ENCODE measurements at places on chromosomes 7 and 10.

- DNase-seq = no peak
Measured at GRCh38 chr10:124286621-124287020, 132.1 kb downstream of the OAT start.

- H3K4me3 ChIP-seq = no peak overlapping the region
- no peak for DNase-seq
- H3K27me3 ChIP-seq = no peaks in the 10 kb centered on the region
- no peak overlapping the region for H3K27ac ChIP-seq
- no peaks in the 10 kb centered on the region for H3K4me1 ChIP-seq
- H3K36me3 ChIP-seq = no peaks in the 10 kb centered on the region
Measured at GRCh38 chr7:3370068-3370830, 69.2 kb downstream of the SDK1 start.

GRCh38 chr7:76260171-76260703, 42.2 kb upstream of the HSPB1 start:
- peaks cover 29% of the 10 kb centered on the region for H3K27me3 ChIP-seq
- H3K36me3 ChIP-seq = no peaks in the 10 kb centered on the region
- H3K27ac ChIP-seq = no peak overlapping the region

GRCh38 chr7:137916980-137917645, 70.3 kb upstream of the DGKI start:
- H3K36me3 ChIP-seq = 0 out of 2 replicates have a peak, but pooled peaks cover 6% of the 10 kb centered on the region
- H3K4me1 ChIP-seq = no peaks in the 10 kb centered on the region
- no peak overlapping the region for H3K4me3 ChIP-seq
- no peak for DNase-seq

- H3K4me1 ChIP-seq = no peaks in the 10 kb centered on the region
- no peak for DNase-seq
- no peaks in the 10 kb centered on the region for H3K36me3 ChIP-seq
- H3K4me3 ChIP-seq = no peak overlapping the region
- no peak overlapping the region for H3K27ac ChIP-seq
Measured at GRCh38 chr10:97596101-97597082, 6.9 kb downstream of the C10orf62 start.

DNA sequence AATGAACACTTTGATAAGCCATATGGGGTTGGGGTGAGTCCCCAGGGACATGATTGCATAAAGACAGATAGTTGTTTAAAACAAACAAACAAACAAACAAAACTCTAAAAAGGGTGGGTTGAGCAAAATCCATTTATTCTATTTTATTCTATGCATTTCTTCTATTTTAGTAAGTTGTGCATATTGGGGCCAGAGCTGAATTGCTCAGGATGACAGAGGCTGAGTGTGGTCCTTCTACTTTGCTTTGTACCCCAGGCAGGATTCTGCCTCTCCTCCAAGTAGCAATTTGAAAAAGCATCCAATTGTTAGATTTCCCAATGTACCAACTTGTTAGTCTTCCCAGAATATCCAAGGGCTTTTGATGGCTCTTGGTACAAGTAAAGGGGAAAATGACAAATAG, 29.2 kb upstream of the XPNPEP1 start:
- H3K27ac ChIP-seq = no peak overlapping the region
- no peak overlapping the region for H3K4me3 ChIP-seq
- no peaks in the 10 kb centered on the region for H3K36me3 ChIP-seq
- DNase-seq = no peak
- H3K27me3 ChIP-seq = no peaks in the 10 kb centered on the region

DNA sequence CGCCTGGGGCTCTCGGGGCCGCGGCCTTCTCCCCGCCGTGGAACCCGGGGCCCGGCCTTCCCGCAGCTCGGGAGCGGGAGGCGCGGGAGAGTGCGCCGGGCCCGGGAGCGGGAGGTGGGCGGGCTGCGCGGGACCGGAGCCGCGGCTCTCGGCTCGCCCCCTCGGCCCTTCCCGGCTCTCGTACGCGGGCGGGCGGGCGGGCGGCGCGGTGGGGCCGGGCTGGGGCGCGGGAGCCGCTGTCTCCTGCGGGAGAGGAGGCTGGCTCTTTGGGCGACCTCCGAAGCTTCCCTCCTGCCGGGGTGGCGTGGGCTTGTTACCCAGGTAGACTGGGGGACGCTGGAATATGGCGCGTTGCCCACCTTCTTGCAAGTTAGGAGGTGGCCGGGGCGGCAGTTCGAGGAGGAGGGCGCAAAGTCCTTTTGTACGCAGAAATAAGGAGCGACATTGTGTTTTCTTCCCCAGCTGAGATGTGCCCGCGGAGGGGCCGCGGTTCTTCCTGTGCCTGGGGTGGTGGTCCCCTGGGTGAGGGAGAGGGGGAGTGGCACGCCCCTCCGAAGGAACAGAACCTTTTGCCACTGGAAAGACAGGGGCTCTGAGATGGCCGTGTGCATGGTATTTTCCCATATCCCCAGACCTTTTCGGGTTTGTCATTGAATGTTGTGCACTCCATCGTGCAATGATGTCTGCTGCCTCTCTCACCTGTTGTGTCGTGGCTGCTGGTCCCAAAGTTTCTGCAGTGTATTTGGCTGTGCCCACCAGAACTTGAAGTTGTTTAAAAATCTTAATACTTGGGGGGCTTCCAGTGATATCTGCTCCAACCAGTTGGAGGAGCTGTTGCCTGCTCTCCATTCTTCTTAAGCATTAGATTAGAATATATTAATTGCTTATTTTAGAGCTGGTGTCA, 844 bp downstream of the NRF1 start:
- no peaks in the 10 kb centered on the region for H3K27me3 ChIP-seq
- peak overlapping the region; percentile 60 for H3K27ac ChIP-seq
- no peaks in the 10 kb centered on the region for H3K36me3 ChIP-seq
- DNase-seq = peak; percentile 59
- peaks cover 17% of the 10 kb centered on the region for H3K4me1 ChIP-seq

DNA sequence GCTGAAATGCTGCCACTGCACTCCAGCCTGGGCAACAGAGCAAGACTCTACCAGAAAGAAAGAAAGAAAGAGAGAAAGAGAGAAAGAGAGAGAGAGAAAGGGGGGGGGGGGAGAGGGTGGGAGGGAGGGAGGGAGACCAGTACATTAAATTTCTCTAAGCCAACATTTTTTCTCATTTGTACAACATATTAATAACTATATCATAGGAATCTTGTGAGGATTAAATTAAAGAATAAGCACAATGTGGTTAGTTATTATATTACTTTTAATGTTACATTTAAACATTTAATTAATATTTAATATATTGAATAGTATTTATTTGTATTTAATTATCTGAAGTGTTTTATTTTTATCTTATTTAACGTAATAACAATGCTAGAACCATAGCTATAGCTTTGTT, 53.1 kb downstream of the PLXDC2 start:
- no peak for DNase-seq
- H3K36me3 ChIP-seq = no peaks in the 10 kb centered on the region
- no peaks in the 10 kb centered on the region for H3K4me1 ChIP-seq
- no peak overlapping the region for H3K4me3 ChIP-seq
- no peak overlapping the region for H3K27ac ChIP-seq

- H3K4me3 ChIP-seq = no peak overlapping the region
- H3K27me3 ChIP-seq = no peaks in the 10 kb centered on the region
- no peak overlapping the region for H3K27ac ChIP-seq
- no peaks in the 10 kb centered on the region for H3K4me1 ChIP-seq
- no peaks in the 10 kb centered on the region for H3K36me3 ChIP-seq
Measured at GRCh38 chr10:105104297-105104696, 463.2 kb downstream of the SORCS3 start.

- DNase-seq = no peak
- no peaks in the 10 kb centered on the region for H3K4me1 ChIP-seq
- H3K27ac ChIP-seq = no peak overlapping the region
- no peaks in the 10 kb centered on the region for H3K36me3 ChIP-seq
- no peak overlapping the region for H3K4me3 ChIP-seq
Measured at GRCh38 chr7:113705439-113705838, 213.4 kb downstream of the PPP1R3A start.

DNA sequence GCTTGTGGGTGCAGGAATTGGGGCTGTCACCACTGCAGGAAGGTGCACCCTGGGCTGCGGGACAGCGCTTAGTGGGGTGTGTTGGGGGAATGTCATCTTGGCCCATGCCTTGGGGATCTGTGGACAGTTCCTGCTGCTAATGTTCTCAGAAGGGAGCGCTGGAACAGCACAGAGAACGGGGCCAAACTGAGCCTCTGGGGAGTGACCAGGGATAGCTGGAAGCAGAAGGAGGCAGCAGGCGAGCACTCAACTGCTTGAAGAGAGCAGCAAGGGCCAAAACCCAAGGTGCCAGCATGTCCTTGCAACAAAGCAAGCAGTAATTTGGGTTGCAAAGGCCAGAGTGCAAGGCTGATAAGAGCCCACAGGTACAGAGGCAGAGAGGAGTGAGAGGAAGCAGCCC, 31.3 kb upstream of the WDFY4 start:
- no peaks in the 10 kb centered on the region for H3K36me3 ChIP-seq
- no peak for DNase-seq
- no peak overlapping the region for H3K27ac ChIP-seq
- H3K27me3 ChIP-seq = peaks cover 5% of the 10 kb centered on the region

DNA sequence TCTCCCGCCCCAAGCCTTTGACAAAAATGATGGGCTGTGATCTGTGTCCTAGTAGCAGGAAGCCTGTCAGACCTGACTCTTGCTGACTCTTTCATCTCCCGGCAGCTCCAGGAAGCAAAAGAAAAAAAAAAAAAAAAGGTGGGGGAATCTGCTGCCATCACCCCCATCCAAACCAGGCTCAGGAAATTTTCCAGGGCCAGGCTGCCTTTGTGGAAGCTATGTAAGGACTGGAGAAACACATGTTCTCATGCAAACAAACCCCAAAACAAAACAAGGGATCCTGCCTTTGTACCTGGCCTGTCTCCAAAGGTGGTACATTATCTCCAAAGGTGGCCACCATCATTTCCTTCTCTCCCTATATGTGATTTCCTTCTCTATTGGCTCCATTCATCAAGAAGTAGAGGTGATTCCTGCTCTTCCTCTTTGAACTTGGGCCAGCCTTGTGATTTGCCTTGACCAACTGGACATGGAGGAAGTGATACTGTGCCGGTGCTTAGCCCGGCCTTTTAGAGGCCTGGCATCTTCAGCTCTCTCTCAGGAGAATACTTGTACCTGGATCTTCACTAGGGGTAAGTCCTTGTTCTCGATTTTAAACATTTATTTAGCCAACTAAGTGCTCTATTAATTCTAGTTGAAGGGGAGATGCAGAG, 192.2 kb upstream of the SVIL start:
- no peaks in the 10 kb centered on the region for H3K4me1 ChIP-seq
- no peaks in the 10 kb centered on the region for H3K36me3 ChIP-seq
- DNase-seq = no peak
- H3K4me3 ChIP-seq = no peak overlapping the region

DNA sequence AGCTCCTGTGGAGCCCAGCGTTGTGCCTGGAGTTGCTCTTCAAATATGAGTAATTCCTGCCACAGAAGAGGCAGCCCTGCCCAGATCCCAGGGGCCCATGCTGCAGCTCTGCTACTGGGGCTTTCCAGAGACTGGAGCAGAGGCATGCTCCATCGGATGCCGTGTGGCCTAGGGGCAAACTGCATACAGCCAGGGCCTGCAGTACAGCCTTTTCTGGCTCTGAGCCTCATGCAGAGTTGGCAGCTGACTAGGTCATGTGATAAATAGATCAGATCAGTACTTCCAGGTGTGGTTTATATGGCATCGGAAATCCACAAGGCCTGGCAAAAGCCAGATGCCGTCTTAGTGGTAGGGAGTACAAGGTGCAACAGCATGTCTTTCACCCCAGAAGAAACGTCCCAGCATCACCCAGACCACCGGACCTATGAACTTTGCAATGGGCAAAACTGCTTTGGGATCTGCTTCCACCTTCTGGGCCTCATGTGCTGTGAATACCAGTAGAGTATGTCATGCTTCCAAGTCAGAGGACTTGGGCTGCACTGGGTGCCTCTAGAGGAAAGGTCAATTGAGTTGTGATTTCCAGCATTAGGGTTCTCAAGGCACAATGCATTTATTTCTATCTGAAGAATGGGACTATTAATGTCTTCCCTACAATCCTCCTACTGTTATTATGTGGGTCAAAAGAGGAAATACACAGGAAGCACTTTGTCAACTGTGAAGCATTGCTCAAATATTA, 250.7 kb upstream of the ZNF32 start:
- no peaks in the 10 kb centered on the region for H3K36me3 ChIP-seq
- H3K4me3 ChIP-seq = no peak overlapping the region
- no peak overlapping the region for H3K27ac ChIP-seq
- H3K27me3 ChIP-seq = no peaks in the 10 kb centered on the region

GRCh38 chr7:55140221-55140940, 121.6 kb downstream of the EGFR start:
- H3K27ac ChIP-seq = no peak overlapping the region
- DNase-seq = no peak
- H3K27me3 ChIP-seq = no peaks in the 10 kb centered on the region
- H3K36me3 ChIP-seq = no peaks in the 10 kb centered on the region
- no peak overlapping the region for H3K4me3 ChIP-seq

DNA sequence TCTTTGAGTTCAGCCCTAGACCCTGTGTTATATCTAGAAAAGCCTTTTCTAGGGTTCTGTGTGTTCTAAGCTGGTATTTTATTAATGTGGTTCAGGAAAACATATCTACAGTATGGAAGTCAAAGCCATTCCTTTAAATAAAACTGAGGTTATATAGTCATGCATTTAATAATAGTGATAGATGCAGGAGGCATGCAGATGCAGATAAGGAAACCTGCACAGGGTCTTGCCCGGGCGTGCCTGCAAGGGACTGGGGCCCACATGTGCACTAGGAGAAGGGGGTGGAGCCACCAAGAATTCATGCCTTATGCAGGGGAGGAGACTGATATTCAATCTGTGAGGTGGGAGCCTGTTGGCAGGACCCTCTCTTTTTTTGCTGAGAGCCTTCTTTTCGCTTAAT, 171.5 kb downstream of the PRPF18 start:
- no peaks in the 10 kb centered on the region for H3K36me3 ChIP-seq
- no peak overlapping the region for H3K27ac ChIP-seq
- no peaks in the 10 kb centered on the region for H3K27me3 ChIP-seq

- no peaks in the 10 kb centered on the region for H3K4me1 ChIP-seq
- no peak overlapping the region for H3K27ac ChIP-seq
- H3K27me3 ChIP-seq = no peaks in the 10 kb centered on the region
Measured at GRCh38 chr7:100065452-100066186, 15.9 kb downstream of the ZNF3 start.

DNA sequence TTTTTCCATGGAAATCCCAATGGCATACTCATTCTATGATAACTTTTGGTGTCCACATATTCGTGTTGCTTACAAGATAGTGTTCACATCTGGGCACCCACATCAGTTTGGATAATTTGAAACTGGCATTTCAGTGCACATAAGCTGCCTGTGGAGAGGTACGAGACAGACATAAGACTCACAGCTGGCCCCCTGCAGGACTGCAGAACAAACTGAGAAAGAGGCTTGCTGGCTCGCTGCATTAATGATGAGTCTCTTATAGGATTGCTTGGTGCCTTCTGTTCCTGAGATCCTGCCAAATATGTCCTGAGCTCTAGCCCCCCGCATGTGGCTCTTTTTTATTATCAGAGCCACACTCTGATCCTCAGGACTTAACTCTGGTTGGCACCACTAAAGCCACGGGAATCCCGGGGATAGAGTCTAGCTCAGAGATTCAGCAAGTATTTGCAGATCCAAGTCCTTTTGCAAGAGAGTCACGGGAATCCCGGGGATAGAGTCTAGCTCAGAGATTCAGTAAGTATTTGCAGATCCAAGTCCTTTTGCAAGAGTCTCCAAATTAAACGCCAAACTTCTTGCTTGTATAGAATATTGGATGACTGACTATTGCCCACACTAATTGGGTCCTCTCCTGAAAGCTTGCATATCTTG, 34.0 kb upstream of the JCAD start:
- H3K27me3 ChIP-seq = no peaks in the 10 kb centered on the region
- no peak overlapping the region for H3K27ac ChIP-seq
- no peaks in the 10 kb centered on the region for H3K4me1 ChIP-seq
- no peak overlapping the region for H3K4me3 ChIP-seq
- no peak for DNase-seq

Data from MM.1S (cell line).